ENCODE measurements at places on chromosomes 16 and 17.

GRCh38 chr17:64728041-64728695 is 66.1 kb upstream of the SMURF2 start:
- no peak for DNase-seq

DNA sequence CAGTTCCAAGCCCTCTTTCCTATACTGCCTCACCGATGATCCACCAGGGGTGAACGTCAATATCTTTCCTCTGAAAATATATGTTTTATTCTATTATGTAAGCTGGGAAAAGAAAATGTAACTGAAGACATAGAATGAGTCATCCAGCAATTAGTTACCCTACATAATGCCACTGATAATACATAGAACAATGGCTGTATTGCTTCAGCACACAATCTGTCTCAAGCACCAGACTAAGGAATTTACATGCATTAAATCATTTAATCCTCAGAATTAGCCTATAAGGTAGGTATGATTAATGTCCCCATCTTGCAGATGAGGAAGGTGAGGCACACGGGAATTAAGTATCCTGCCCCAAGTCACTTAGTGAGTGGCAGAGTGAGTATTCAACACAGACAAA is 472.8 kb downstream of the TOX3 start:
- no peak for DNase-seq

DNA sequence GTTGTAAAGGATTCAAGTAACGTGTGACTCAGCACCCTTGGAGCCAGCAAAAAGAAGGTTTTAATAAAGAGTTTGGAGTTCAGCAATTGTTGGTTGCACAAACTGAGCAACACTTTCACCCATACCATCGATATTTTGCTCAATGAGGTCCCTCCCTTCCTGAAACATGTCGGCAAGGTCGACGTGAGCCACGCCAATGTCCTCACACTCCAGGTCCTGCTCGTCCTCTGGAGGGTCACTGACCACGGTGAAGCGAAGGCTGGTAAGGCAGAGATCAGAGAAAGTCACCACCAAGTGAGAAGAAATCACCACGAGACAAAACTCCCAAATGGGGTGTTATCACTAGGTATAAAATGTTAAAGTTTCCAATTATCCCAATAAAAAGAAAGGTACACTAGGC is 98.3 kb downstream of the RPGRIP1L start:
- no peak for DNase-seq

DNA sequence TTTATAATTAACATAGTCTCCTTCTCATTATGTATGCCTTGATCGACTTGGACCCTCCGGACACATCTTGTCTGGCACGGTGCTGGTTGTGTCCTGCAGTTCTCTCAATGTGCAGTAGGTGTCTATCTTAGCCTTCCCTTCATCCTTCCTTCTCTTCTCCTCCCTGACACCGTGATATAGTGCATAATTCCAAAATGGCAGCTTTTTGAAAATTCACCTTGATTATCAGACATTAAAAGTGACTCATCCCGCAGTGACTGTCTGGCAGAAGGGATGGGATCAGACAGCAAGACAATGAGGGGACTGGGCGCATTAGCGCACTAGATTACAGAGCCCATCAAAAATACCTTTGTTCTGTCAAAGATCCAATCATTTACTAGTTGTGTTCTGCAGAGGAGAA is 70.0 kb upstream of the PMFBP1 start:
- no peak for DNase-seq

DNA sequence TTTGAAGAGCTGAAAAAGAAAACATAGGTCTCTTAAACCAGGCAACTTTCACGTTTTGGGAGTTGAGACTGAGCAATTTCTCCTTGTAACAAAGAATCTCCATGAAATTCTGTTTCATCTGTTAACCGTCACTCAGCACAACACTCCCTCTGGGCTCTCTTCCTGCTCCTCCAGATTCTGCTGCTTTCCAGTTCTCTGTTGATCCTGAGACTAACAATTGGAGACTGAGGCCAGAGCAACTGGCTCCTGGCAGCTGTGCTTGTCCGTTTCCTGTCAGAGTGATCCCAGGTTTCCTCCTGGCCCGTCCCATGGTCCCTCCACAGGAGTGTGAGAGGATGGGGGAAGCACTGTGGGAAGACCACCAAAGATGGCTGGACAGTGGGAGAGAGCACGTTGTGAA is 32.5 kb downstream of the IST1 start:
- no peak for DNase-seq

DNA sequence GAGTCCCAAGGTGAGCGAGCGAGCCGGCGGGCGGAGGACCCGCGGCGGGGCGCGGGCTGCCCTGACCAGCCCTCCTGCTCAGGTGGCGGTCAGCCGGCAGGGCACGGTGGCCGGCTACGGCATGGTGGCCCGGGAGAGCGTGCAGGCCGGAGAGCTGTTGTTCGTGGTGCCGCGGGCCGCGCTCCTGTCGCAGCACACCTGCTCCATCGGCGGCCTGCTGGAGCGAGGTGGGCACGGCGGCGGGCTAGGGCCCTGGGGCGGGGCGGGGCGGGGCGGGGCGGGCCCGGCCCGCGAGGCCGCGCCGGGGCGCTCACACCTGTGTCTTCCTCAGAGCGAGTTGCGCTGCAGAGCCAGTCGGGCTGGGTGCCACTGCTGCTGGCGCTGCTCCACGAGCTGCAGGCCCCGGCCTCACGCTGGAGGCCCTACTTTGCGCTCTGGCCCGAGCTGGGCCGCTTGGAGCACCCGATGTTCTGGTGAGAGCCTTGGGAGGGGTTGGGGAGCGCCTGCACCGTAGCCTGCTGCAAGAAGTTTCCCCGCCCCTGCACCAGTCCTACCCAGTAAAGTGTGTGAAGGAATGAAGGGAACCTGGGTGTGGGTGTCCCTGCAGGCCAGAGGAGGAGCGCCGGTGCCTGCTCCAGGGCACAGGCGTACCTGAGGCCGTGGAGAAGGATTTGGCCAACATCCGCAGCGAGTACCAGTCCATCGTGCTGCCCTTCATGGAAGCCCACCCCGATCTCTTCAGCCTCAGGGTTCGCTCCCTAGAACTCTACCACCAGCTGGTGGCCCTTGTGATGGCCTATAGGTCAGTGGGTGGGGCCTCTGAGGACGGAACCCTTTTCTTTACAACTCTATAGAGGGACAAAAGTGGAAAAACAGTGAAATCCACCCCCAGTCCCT is 802 bp downstream of the SETD6 start:
- no peak for DNase-seq

GRCh38 chr17:65959630-65960029 is 232.3 kb downstream of the CEP112 start:
- no peak for DNase-seq

GRCh38 chr16:74580833-74581232 is 26.1 kb downstream of the GLG1 start:
- no peak for DNase-seq

- DNase-seq, result no peak
Measured at GRCh38 chr16:65783709-65784474, 582.6 kb upstream of the CDH5 start.

DNA sequence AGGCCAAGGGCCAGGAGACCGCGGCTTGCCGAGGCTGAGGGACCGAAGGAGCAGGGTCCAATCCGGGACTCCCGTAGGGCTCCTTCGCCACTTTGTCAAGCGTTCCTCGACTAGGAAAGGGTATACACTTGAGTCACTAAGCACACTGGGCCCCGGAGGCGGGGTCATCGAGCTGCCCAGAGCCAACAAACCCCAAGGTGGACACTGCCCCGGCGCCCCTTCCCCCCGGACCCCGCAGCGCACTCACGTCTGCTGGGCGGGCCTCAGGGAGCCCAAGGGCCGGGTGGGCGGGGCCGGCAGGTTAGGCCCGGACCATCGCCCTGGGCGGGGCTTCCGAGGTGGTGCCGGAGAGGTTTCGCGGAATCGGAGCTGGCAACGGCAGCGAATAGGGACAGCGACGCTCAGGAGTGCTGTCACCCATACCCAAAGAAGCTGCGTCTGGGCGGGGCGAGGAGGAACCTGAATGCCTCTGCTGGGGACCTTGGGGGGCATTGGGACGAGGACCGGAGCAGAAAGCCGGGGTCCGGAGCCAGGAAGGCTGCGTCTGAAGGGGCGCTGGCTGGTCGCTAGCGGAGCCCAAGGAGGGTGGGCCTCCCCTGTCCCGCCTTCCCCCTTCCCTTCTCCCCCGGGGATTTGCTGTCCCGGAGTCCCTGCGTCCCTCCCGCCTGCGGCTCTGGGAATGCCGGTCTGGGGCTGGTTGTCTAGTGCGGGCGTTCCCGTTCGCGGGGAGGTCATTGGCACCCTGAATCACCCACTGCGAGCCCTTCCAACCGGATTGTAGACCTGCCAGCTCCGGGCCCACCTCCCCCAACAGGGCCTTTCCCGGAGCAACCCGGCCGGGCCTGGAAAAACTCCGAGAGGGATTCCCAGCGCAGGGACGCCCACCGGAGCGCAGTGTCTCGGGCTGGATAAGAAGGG is 118.2 kb upstream of the SMURF2 start:
- peak; percentile 59 for DNase-seq

All from activated CD4-positive, alpha-beta T cell treated with anti-CD3 and anti-CD28 coated beads for 1 hour (primary cell).